Stimulated activated CD8-positive, alpha-beta memory T cell treated with anti-CD3 and anti-CD28 coated beads, Interleukin-7, amount 100 ng/mL, for 1 hour (primary cell): ENCODE measurements at places on chromosomes 2 and 18.

DNA sequence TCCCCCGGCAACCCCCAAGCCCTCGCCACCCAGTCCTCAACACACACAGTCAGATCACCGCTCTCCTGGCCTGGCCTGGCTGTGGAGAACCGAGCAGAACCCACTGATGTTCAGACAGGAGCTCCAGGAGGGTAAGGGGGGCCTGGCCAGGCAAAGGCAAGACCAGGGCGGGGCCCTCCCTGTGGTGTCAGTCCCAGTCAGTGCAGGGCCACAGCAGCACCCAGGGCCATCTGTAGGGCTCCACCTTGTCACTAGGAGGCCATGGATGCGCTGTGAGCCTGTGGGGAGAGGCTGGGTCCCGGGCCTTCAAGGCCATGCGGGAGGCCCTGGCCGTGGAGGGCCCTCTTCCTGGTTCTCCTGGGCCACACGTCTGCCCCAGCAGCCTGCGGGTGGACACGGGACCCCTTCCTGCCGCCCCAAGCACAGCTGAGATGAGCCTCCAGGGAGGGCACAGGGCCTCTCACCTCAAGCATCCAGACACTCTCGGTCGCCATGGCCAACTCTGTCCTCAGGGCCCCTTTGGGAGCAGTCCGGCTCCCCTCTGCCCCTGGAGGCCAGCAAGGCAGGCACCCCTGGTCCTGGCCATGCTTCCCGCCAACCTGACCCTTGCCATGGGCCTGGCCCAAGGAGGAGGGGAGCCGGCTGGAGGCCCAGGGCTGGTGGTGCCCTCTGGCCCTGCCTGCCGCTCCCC, 2.0 kb downstream of the ANO7 start:
- no peak for DNase-seq

- DNase-seq, result no peak
Observed at GRCh38 chr2:145860083-145860482, 1340.2 kb upstream of the ZEB2 start.

DNA sequence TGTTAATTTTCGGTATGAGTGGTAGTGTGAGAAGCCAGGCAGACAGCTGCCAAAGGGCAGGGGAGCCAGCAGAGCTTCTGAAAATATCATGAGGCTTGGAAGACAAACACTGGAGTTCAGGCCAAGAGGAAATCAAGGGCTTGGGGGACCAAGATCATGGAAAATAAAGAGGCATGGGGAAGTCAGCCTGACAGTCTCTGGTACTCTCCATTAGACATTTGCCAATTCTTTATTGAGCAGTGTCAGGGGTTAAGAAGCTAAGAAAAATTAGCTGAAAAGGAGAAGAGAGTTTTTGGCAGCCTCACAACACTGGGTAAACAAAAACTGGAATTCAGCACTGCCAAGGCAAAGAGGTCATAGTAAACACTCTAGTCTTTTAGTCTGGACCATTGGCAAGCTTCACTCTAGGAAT, 612.7 kb downstream of the EPHA4 start:
- no peak for DNase-seq

- DNase-seq, result no peak
Observed at GRCh38 chr2:26619096-26619495, 22.1 kb downstream of the CIB4 start.

GRCh38 chr2:66463206-66463755, 28.4 kb downstream of the MEIS1 start:
- DNase-seq, result no peak

DNA sequence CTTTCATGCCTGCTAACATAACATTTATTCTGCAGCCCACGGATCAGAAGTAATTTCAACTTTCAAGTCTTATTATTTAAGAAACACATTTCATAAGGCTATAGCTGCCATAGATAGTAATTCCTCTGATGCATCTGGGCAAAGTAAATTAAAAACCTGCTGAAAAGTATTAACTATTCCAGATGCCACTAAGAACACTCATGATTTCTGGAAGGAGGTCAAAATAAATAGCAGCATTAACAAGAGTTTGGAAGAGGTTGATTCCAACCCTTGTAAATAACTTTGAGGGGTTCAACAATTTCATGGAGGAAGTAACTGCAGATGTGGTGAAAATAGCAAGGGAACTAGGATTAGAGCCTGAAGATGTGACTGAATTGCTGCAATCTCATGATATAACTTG, 77.6 kb downstream of the CCDC148 start:
- DNase-seq, result no peak

- no peak for DNase-seq
Observed at GRCh38 chr18:45682181-45682580, 41.8 kb upstream of the SLC14A1 start.

DNA sequence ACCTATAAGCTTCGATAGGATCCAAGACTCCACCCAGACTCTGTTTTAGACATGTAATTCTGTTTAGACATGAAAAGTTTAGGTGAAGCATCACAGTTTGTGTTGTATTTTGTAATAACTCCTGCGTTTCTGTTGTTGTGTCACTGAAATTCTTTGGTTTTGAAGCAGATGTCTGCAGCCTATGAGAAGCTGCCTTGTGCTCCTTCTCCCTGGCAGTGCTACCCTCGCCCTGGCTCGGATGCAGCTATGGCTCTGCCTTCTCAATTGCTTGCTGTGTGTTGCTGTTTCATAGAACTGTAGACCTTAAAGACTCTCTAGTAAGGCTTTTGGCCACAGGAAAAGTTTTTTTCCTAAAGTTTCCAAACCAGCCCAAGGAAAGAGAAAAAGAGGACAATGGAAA, 40.2 kb upstream of the ZNF638 start:
- no peak for DNase-seq

DNA sequence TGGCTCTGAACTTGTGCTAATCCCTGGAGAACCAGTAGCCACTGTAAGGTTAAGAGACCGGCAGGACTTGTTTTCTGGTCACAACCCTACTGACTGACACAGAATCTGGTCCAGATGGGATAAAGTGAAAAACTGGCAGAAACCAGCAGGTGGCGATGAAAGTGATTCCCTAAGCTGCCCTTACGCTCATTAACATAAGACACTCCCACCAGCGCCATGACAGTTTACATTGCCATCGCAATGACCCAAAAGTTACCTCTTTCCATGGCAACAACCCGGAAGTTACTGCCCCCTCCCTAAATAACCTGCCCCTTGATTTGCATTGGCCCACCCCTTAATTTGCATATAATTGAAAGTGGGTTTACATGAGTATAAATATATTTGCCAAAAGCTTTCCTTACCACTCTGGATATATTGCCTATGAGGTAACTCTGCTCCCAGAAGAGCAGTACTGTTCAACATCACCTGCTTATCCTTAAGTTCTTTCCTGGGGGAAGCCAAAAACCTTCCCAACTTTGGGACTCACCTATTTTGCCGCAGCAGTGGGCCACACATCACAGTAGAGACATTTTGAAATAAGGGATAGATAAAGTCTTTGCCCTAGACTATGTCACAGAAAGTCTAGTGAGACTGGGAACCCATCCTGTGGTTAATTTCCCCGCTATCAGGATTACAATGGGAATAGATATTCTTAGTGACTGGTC, 35.8 kb upstream of the AFF3 start:
- no peak for DNase-seq

- DNase-seq, result no peak
Observed at GRCh38 chr2:101609433-101609832, 88.1 kb upstream of the MAP4K4 start.

DNA sequence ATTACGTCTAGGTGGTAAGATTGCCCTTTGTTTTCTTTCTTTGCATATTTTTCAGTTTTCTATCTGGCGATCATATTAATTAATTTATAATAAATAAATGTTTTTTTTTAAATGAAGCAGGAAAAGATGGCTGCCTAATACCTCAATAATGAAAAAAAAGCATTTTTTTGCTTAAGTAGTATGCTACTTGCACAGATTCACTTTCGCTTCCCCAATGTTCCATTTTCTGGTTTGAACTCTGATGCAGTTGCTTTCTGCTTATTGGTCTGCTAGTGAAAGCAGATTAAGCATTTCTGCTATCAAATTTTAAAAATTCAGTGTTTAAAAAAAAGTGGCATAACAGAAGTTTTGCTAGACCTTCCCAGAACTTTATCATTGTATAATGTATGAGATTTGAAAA, 11.9 kb upstream of the TMEM182 start:
- no peak for DNase-seq

DNA sequence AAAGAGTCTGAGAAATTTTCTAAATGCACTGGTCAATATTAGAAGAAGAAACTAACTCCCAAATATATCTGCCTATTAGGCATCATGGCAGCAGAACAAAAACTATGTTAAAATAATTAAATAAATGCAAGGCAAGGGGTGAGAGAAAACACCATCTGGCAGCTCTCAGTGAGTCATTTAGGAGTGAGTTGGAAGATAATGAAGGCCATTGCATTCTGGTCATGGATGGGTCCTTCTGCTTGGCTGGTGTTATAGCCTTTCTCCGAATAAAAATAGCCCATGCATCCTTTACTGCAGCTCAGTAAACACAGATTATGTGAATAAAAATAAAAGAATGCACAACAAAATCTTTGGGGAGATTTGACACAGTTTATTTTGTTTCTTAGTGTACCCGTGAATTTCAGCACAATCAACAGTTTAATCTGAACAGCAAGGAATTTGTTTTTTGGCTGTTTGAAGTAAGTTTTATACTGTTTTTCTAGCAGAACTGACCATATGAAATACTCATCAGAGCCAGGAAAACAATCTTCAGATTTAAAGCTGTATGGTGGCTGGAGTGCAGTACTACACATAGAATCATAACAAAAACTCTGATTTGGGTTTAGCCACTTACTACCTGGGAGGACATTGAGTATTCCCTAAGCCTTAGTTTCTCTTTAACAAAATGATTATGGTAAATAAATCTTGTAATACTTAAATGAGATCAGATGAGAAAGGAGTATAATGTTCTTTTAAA, 225.1 kb upstream of the ITGA4 start:
- DNase-seq, result no peak

DNA sequence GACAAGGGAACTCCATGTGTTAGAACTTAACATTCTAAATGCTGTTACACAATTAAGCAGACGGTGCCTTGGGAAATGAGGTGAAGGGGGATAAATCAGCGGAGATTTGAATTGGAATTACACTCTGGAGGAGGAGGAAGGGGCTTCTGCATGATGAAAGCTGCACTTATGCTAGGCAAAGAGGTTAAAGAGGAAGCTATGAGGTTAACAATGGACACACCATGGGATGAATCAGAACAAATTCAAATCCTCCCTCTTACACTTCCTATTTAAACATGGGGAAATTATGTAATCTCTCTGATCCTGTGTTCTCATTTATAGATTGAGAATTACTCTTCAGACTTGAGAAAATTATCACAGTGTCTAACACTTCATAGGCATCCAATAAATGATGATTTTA, 121.5 kb upstream of the SIX2 start:
- no peak for DNase-seq

GRCh38 chr2:10883801-10884478, 27.8 kb upstream of the KCNF1 start:
- no peak for DNase-seq

DNA sequence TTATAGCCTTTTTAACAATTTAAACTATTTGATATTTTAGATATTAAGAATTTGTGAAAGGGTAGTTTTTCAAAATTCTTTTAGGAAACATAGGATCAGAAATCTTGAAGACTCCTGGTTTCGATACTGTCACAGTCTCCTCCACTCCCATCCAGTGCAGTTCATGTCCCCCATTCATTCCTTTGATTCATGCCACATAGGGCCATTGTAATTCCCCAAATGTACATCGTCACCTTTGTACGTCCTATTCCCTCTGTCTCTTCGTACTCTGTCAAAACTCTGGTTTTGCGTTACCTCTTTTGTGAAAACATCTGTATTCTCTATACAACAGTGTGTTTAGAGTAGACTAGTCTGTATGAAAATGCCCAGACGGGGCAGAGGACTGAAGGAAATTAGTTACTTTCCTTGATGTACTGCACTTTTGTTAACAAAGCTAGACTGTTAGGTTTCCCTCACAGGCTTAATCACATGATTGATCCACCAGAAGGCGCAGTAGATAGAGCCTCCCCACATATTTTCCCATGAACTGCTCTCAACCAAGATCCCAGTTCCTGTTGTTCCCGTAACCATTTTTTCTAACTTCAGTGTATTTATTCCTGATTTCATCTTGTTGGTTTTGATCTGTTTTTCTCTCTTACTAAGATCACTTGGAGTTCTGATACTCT, 2.5 kb downstream of the MRPL35 start:
- no peak for DNase-seq

GRCh38 chr18:22705328-22705727, 227.8 kb upstream of the RBBP8 start:
- DNase-seq, result no peak

DNA sequence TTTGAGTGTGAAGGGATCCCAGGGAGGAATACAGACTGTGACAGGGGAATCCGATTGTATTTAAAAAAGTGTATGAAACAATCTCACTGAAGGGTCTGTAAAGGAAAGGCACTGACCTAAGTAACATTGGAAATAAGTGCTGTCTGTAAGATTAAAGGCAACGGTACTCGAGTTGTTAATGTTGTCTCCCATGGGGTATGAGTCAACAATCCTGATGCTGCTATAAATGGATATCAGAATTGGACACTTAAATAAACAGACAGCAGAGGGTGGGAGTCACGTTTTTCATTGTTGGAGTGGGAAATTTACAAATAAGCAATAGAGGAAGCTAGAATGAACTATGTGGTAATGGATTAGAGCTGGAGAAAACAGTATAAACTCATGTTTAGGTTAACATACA, 452.4 kb upstream of the RGPD4 start:
- no peak for DNase-seq

DNA sequence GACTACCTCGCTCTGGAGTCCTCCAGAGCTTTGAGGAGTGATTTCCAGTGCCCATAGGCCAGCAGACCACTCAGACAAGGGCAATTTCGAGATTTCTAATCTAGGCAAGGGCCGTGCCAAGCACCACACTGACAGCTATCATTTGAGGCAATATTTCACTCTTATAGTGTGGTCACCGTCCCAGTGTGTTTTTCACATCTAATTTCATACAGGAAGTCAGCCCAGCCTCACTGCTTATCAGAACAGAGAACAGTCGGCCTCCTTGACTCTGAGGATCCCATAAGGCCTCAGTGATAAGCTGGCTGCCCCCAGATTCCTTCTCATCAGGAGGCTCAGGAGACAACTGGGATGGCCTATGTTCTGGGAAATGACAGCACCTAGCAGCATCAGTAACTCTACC, 581 bp downstream of the CAPN14 start:
- no peak for DNase-seq

DNA sequence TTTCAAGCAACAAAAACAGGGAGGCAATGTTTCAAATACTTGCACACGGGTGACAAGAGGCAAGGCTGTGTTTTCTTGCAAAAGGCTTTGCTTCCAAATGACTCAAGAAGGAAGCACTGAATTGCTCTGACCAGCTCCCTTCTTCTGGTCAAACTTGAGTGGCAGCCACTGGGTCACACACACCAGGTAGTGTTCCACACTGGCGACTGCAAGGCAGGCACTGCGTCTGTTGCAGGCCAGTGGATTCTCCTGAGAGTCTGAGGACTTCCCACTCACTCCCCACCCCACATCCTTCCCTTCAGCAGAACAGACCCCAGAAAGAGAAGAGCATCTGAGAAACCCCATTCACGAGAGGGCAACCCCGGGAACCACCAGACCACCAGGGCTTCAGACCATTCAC, 19.8 kb downstream of the PARD6G start:
- DNase-seq, result no peak

GRCh38 chr18:51721388-51721787, 523.9 kb upstream of the MEX3C start:
- no peak for DNase-seq
